Bronchial epithelial cell (primary cell): ENCODE measurements at places on chromosomes 4 and X. TPM values are rescaled to one million over a fixed set of nuclear protein-coding genes. Genes with fewer than 3 reads are reported as not detected.
A peak's percentile ranks its signal among the peaks of the same experiment; 100 is the strongest.

GYG2 gene
- under 0.01 and 0.26 TPM in 2 replicates for total RNA-seq

CITED1 gene
- total RNA-seq = 0.26 TPM in 1 of 2 replicates, not detected in the other

DGAT2L6 gene
- not detected in 2 replicates for total RNA-seq

PDE6B gene
- total RNA-seq = 0.64 TPM in 1 of 2 replicates, not detected in the other

C4orf54 gene
- total RNA-seq = under 0.01 TPM in 2 replicates

FOXP3 gene
- not detected in 2 replicates for total RNA-seq

REELD1 gene
- total RNA-seq = under 0.01 TPM in 1 of 2 replicates, not detected in the other

DNA sequence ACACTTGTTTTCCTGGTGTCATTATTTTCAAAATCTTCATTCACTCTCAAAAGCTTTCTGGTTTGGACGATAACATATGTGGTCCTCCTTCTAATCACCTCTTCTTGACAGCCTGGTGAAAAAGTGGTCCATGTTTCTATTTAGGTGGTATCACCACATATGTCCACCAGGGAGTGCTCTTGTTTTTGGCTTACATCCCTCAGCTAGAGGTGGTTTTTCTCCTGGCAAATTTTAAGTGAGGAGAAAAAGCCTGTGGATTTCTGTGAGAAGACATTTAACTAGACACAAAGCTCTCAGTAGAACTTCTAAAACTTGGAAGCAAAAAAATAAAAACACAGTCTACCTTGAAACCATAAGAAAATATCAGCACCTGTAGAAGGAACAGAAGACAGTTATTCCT is 58.0 kb upstream of the FRMPD4 start:
- DNase-seq = peak; percentile 43

GRCh38 chrX:136754651-136755050 is 26.1 kb downstream of the ARHGEF6 start:
- DNase-seq = no peak

- DNase-seq = peak; percentile 29
Observed at GRCh38 chrX:13167481-13168231, 123.2 kb upstream of the FAM9C start.

GRCh38 chrX:9650091-9650490 is 115.6 kb downstream of the GPR143 start:
- DNase-seq = no peak

- DNase-seq = peak; percentile 88
Observed at GRCh38 chr4:107987916-107988762, 1.6 kb upstream of the HADH start.

GRCh38 chr4:11719879-11720278 is 291.2 kb upstream of the HS3ST1 start:
- peak; percentile 34 for DNase-seq

DNA sequence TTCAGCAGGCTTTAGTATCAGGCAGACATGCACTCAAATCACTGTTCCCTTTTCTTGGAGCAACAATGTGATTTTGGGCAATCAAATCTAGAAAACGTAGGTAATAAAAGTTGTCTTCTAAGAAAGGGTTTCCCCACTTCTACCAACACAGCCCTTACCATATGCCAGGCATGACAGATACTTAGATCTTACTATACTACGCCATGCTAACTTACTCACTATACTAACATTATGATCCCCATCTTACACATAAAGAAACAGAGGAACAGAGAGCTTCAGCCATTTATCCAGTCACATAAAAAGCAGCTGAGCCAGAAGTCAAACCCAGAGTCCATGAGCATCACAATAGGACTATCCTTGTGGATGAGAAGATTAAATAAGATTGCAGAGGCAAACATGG is 9.2 kb downstream of the TXK start:
- no peak for DNase-seq

- DNase-seq = no peak
Observed at GRCh38 chr4:125358453-125358852, 43.7 kb downstream of the FAT4 start.

DNA sequence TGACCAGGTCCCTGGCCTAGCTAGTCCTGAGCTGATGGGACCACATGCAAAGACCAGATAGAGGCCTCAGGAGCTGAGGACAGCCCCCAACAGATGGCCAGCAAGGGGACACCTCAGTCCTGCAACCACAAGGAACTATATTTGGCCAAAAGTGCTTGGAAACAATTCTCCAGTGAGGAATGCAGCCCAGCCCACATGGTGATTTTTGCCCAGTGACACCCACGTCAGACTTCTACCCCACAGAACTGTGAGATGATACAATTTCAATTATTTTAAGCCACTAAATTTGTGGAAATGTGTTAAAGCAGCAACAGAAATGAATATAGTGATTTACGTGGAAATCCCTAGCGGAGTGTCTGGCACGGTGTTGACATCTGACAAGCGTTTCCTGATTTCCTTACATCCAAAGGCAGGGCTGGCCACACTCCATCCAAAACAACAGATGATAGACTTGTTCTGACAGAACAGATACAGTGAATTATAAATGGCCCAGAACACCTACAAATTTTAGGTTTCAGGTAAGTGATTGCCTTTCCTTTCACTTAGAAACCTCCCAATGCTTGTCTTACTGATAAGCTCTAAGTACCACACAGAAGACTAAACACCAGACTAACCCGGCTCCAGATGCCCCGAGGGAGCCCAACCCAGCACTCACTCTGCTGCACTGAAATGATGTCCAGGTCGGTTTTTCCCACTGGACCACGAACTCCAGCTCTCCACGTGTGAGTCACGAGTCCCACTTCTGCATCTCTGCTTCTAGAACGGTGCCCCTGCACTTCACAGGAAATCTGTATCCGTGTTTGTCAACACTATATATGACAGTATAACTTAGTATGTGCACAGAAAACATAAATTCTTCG is 5.8 kb downstream of the AFAP1 start:
- no peak for DNase-seq

DNA sequence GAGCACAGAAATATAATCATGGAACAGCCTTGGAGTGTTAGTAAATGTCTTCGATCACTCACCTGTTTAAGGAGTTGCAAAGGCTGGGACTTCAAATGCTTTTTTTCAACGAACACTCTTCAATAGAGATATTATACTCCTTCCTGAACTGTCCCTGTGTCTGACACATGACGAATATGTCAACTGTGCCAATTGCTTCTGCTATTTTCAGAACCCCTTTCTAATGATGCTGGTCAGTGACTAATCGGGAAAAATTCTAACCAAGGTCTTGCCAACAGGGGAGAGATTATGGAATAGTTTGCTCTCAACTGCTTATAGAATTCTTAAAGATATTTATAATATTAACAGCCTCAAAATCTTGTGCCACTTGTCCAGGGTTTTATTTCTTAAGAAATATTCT is 8.5 kb upstream of the KLHL34 start:
- DNase-seq = no peak

DNA sequence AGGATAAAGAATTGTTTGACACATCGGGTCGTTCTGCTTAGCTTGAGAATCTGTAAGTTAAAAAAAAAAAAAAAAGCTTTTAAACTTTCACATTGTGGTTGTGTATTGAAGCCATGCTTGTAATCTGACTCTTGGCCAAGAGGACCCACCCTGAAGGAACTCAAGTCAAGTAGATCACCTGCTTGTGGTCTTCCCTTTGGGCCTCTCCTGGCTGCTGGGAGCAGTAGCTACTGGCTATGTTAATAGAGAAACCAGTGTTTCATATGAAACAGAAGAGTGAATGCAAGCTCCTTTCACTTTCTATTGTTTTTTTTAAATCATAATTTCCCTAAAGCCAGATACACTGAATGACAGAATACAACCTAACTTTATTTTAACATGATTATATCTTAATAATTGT is 402.4 kb upstream of the NDST4 start:
- DNase-seq = no peak

- DNase-seq = no peak
Observed at GRCh38 chr4:6928081-6928480, 18.5 kb downstream of the TBC1D14 start.

- peak; percentile 17 for DNase-seq
Observed at GRCh38 chr4:44493924-44494323, 45.3 kb upstream of the KCTD8 start.

DNA sequence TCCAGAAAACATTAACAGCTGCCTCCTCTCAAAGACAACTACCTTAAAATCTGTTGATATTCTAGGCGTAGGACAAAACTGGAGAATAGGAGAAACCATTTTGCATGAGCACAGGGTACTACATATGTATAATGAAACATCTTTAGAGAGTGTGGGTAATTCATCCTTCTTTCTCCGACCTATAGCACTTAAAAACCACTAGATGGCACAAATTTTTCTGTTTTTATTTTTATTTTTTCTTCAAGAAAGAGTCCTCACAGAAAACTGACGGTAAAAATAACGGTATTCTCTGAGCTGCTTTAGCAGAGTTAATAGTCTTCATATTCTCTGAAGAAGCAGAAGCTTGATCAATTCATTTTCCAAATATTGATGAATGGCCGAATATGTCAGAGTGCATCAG is 14.6 kb downstream of the SMIM31 start:
- DNase-seq = no peak

GRCh38 chr4:37603070-37603468 is 83.1 kb downstream of the RELL1 start:
- DNase-seq = peak; percentile 42

- DNase-seq = no peak
Observed at GRCh38 chrX:78960888-78961287, 15.7 kb downstream of the P2RY10 start.

DNA sequence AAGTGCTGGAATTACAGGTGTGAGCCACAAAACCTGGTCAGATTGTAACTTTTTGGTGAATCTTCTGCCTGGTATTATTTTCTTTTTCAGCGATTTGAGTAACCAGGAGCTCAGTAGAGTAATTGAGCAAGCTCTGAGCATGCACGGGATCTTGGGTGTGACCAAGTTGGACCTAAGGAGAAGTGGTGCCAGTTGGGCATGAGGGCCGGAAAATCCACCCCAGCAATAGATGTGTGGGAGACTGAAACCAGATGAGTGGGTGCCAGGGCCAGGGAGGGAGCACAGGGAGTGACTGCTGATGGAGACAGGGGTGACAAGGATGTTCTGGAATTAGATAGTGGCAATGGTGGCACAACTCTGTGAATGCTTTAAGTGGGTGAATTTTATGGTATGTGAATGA is 3.7 kb upstream of the CCNQ start:
- no peak for DNase-seq

GRCh38 chrX:12984603-12985319 is 9.9 kb downstream of the TMSB4X start:
- peak; percentile 83 for DNase-seq

DNA sequence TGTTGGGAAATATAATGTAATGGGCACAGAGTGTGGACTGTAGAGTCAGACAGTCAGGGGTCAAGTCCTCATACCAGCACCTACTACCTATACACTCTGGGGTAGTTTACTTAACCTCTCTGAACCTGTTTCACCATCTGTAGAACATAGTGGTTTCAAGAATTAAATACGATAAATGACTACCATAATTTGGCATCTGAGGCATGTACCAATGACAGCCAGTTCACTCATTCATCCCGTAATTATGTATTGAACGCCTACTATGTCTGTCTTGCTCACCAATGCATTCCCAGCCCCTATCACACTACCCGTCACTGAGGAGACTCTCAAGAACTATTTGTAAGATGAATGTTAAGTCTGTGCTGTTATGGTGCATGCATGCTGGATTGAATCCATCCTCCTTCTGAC is 2.0 kb upstream of the FGB start:
- DNase-seq = peak; percentile 84

DNA sequence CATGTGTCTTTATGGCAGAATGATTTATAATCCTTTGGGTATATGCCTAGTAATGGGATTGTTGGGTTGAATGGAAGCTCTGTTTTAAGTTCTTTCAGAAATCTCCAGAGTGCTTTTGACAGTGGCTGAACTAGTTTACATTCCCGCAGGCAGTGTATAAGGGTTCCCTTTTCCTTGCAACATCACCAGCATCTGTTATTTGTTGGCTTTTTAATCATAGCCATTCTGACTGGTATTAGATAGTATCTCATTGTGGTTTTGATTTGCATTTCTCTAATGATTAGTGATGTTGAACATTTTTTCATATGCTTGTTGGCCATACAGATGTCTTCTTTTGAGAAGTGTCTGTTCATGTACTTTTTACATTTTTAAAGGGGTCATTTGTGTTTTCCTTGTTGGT is 129.8 kb downstream of the TBCK start:
- no peak for DNase-seq

DNA sequence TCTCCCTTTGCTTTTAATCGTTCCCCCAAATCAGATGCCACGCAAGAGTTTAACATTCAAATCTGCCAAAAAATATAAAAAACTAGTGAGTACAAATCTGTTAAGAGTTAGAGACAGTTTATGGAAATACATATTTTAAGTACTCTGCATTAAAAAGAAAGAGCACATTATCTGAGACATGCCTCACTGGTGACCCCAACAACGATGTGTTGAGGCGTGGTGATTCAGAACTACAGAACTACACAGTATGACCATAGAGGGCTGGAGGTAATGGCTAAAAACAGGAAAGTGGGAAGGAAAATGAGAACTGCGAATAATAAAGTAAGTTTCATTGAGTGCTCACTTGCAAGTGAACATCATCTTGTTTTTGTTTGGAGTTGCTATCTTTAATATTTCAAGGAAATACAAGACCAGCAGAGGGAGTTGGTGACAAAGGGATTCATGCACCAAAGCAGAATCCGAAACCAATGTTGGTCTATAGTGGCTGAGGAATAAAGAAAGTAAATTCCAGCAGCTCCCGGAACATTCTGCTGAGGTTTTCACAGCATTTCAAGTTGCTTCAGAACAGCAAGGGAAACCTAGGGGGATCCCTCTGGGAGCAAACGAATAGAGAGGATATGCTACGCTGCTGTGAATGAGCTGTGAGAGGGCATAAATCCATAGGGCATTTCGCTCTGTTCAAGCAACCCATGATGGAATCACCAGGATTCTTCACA is 92.2 kb downstream of the DCHS2 start:
- DNase-seq = peak; percentile 29

- DNase-seq = no peak
Observed at GRCh38 chrX:112731793-112732192, 52.1 kb upstream of the LHFPL1 start.

DNA sequence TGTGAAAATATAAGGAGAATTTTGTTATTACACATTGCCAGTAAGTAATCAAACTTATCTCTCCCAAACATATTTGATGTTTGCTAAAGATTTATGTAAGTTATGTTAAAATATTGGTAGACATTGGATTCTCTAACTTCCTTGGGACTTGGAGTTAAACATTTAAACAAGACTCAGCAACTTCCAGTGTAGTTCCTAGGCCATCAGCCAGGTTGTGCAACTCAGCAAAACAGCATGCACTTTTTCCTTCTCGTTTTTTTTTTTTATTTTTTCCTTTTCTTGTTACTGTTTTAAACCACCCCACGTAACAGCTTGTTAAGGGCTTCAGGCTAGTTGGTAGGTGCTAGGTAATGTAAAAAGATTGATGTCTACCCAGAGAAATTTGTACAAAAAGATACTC is 510.4 kb downstream of the ANKRD50 start:
- peak; percentile 33 for DNase-seq
